CD8-positive, alpha-beta T cell (primary cell): ENCODE measurements at places on chromosomes 11 and 22.

DNA sequence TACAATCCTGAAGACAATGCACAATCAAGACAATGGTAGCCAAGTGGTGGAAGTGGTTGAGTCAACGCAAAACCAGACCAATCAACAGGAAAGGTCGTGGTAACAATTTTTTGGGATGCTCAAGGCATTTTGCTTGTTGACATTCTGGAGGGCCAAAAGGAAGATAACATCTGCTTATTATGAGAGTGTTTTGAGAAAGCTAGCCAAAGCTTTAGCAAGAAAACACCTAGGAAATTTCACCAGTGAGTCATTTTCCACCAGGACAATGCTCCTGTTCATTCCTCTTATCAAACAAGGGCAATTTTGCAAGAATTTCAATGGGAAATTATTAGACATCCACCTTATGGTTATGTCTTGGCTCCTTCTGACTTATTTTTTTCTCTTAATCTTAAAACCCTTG lies 1932.2 kb upstream of the RAG2 start:
- DNase-seq: no peak

GRCh38 chr11:30741039-30741550 lies 154.9 kb upstream of the MPPED2 start:
- DNase-seq: no peak

GRCh38 chr11:95760941-95761340 lies 28.6 kb downstream of the FAM76B start:
- no peak for DNase-seq

DNA sequence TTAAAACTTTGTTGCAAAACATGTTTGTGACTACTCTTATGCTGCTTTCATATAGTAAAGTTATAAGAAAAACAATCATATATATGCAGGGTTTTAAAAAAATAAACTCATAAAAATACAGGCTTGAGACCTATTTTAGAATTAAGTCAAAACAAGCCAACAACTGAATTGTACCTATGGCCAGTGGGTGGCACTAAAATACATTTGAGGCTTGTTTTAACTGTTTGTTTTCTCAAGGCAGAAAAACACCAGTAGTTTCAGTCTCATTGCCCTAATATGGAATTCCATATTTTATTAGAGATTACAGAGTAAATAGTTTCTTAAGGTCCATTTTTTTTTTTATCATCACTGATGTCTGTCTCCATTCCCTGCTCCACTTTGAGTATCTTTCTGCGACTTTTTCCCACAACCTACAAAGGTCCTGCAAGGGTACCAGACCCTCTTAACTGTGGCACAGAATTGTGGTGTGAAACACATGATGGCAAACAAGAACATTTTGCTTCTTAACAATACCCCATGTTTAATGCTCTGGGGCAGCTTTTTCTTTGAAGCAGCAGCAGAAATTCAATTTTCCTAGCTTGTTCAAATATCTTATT lies 8.5 kb upstream of the CCDC89 start:
- peak; percentile 15 for DNase-seq

GRCh38 chr11:69048031-69048693 lies 570 bp upstream of the TPCN2 start:
- no peak for DNase-seq

- no peak for DNase-seq
These were observed 598.6 kb downstream of the OPCML start for GRCh38 chr11:132933703-132934102.

DNA sequence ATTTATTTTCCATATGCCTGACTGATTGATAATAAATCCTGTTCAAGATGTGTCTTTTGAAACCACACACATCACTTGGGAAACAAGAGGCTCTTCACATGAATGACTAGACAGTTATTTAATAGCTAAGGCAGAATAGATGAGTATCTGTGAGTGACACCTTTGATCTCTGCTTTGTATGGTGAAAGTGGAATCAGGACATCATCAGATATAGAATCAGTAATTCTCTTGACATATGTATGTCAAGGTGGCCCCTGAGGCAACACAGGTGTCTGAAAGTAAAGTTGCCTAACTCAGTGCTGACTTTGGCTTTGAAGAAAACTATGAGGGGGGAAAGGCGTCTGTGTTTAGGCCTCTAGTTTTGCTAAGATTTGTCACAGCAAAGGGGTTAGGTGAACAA lies 11.5 kb upstream of the CASP4 start:
- no peak for DNase-seq
